NCI-H1105 (cell line): ENCODE measurements at places on chromosomes 13 and 19.
A peak's percentile ranks its signal among the peaks of the same experiment; 100 is the strongest.

DNA sequence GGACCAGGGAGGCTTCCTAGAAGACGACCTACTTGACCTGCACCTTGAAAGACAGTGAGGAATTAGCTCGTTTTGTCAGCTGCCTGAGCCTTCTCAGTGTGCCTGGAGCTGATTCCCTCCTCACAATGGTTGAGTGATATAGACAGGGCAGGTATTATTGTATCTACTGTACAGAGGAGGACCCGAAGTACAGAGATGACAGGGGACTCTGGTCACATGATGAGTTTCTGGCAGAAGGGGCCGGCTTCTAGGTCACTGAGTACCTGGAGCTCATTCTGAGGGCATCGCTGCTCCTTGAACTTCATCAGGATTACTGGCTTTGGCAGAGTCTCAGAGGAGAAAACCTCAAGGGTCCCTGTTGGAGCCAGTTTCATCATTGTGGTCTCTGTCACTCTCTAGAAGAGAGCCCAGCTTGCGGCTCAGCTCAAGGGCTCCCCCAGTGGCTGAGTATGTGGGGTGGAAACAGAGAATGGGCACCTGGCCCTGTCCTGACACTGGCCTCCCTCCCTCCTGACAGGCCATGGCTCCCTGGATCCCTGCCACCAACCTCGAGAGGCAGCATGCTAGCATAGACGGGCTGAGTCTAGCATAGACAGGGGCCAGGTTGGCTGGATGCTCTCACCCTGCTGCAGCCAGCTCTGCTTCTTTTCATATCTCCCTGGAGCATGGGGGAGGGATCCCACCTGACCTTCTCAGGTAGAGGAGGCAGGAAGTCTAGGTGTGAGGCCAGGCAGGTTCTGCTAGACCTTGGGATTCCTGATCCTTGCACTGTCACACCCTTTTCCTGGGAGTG is 38.7 kb downstream of the NFIX start:
- peak; percentile 80 for DNase-seq

GRCh38 chr13:102846261-102847015 is 606 bp downstream of the ERCC5 start:
- no peak for DNase-seq

DNA sequence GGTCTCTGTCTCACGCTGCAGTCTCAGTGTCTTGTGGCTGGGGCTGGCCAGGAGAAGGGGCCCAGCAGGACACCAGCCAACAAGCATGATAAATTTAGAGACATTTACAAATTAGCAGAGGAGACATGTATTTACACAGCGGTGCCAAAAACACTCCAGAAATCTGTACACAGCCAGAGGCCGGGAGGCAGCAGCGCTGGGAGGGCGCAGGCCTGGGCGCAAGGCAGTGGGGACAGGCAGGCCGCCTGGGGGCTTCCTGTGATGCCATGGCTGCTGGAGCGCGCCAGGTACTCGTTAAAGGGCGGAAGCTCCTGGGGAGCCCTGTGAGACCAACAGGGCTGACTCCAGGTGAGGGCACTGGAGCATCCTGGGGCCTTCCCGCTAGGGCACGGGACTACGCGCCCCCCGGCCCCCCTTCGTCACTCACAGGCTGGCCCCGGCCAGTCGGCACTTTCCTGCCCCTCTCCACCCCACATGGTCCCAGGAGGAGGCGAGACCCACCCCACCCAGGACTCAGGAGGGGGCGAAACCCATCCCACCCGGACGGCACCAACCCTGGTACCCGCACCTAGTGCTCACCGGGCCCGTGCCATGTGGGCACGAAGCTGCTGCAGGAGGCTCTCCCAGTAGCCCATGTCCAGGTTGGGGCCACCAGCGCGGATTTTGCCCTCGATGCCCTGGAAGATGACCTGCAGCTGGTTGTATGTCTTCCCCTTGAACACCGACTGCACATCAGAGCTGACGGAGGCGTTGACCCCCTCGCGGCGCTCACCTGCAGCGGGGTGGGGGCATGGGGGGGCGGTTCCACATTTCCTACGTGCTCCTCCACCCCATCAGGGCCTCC is 7.4 kb upstream of the TBXA2R start:
- no peak for DNase-seq

DNA sequence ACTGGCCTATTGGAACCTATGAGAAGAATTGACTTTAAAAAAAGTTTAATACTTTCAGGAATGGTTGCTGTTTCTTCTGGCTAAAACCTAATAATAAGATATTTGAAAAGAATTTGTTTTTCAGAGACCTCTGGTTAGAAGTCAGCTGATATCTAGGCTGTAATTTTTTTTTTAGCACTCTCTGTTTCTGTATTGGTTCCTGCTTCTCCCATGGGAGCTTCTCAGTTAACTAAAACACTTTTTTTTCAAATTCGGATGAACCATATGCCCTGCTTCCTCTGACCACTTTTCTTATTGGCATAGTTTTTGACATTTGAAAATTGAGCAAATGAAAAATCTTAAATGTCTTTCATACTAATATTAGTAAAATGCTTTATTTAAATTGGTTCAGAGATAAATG is 163.5 kb upstream of the SLC10A2 start:
- no peak for DNase-seq

DNA sequence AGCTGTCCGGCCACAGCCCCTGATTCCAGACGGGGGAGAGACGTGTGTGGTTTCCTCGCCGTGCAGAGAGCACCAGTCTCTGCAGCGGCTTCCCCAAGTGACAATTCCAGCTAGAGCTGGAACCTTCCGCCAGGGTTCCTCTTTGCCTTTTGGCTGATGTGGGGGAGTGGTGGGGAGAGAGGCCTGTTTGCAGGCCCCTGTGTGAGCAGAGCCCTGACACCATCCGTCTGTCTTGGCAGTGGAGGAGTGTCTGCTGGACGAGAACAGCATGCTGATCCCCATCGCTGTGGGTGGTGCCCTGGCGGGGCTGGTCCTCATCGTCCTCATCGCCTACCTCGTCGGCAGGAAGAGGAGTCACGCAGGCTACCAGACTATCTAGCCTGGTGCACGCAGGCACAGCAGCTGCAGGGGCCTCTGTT is 25.0 kb downstream of the LAMP1 start:
- DNase-seq: no peak

- no peak for DNase-seq
These were observed 9.4 kb downstream of the URAD start for GRCh38 chr13:27979001-27979643.

- no peak for DNase-seq
These were observed 20.8 kb downstream of the SUGT1 start for GRCh38 chr13:52673465-52673864.

DNA sequence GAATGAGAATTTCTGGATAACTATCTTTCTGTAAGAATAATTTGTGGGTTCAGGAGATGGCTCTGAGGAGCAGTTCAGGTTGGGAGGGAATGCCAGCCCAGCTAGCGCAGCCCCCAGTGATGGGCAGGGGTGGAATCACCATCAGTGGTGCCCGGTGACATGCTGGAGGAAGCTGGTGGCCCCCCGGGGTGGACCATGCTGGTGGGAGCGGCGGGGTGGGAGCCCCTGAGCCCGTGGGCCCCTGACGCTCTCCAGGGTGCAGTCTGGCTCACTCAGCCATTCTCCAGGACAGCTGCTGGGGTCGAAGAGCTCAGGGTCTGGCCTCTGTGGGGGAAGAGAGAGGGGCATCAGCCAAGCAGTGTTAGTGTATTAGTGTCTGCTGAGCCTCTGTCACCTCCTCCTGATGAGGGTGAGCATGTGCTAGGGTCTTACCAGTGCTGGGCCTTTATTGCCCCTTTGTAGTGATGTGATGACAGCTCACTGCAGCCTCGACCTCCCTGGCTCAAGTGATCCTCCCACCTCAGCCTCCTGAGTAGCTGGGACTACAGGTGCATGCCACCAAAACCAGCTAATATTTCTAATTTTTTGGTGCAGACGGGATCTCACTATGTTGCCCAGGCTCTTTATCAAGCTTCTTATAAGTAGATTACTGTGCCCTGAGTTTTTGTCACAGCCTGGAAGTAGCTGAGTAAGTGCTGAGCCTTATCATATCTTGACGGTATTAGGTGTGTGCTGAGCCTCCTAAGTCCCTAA is 10.4 kb downstream of the HIPK4 start:
- no peak for DNase-seq

- no peak for DNase-seq
These were observed 1089.7 kb downstream of the EFNB2 start for GRCh38 chr13:105445796-105446195.

DNA sequence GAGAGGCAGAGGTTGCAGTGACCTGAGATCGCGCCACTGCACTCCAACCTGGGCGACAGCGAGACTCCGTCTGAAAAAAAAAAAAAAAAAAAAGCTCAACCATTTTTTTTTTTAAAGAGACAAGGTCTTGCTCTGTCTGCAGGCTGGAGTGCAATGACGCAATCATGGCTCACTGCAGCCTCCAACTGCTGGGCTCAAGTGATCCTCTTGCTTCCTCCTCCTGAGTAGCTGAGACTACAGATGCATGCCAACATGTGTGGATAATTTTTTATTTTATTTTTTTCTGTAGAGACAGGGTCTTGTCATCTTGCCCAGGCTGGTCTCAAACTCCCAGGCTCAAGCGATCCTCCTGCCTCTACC is 10.3 kb downstream of the EHD2 start:
- DNase-seq: peak; percentile 31

- DNase-seq: no peak
These were observed 74.8 kb downstream of the COL4A1 start for GRCh38 chr13:110232142-110232541.
